ENCODE measurements at places on chromosomes 1 and 21. TPM values are rescaled to one million over a fixed set of nuclear protein-coding genes. Genes with fewer than 3 reads are reported as not detected.

- DNase-seq, result peak; percentile 19
These were observed 14.9 kb upstream of the CD247 start for GRCh38 chr1:167532964-167533824.

DNA sequence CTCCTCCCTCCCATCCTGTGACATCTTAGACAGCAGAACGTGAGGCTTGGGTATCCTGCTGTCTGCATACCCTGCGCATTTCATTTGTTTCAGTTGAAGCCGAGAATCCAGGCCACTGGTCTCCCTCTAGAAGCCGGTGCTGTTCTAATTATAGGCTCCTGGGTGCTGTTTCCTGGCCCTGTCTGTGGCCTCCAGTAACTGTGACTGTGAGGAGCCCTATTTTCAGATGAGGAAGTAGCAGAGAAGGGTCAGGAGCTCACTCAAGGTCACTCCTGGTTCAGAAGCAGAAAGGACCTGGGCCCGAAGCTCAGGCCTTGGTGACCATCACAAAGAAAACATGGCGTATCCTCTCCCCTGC is 24.0 kb downstream of the COQ8A start:
- no peak for DNase-seq

DNA sequence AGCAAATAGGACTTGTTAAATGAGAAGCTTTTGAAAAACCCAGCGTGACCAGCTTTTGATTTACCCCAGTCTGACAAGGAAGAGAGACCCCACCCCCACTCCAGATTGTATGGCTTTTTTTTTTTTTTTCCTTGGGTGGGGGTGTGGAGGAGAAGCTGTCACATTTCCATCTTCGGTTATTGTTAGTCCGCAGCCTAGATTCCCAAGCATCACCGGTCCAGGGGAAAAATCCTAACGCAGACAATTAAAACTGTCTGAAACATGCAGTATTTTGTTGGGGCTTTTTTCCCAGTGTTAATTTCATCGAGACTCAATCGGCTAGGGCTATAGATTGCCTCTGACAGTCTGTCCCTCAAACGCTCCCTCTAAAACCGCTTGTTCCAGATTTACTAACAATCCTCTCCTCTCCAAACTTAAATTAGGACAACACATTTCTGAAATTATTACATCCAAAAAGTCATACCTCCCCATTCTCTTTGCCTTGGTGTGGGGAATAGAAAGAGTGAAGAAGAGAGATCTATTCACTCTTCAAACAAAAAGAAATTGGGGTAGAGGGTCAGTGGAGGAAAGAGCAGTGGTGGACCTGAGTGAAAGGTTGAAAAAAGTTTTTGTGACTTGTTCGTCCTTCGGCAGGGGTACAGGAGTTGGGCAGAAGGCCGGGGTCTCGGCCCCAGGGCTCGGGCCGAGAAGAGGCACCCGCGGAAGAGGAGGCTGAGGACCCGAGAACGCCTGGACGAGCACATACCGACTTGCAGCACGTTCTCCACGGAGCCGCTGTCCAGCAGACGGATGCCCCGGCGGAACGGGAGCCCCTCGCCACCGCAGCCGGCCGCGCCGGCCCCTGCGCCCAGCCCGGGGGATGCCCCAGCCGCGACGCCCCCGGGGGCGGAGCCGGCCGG is 1.1 kb downstream of the ZSWIM5 start:
- peak; percentile 46 for DNase-seq

Gene LCE1B
- not detected for total RNA-seq

Gene ACP6
- 9.6 TPM for total RNA-seq

Measured in MG63 (cell line).